ENCODE measurements at places on chromosomes 13 and 19.
A peak's percentile ranks its signal among the peaks of the same experiment; 100 is the strongest.

DNA sequence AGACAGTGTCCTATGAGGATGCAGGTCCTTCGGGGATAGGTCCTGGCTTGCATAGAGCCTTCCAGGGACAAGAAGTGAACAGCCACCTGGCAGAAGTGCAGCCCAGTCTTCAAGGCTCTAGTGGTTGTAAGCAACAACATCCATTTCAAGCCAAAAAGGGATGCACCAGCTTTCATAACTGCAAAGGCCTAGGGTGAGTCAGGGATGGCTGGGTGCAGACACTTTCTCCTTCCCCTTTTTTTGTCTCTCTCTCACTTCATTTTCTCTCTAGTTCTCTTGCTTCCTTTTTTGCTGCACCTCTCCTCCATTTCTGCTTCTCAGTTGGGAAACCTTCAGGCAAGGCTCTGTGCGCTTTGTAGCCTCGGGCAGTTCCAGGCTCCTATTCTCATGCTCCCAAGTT lies 196.2 kb upstream of the ZNF536 start:
- no peak for DNase-seq

DNA sequence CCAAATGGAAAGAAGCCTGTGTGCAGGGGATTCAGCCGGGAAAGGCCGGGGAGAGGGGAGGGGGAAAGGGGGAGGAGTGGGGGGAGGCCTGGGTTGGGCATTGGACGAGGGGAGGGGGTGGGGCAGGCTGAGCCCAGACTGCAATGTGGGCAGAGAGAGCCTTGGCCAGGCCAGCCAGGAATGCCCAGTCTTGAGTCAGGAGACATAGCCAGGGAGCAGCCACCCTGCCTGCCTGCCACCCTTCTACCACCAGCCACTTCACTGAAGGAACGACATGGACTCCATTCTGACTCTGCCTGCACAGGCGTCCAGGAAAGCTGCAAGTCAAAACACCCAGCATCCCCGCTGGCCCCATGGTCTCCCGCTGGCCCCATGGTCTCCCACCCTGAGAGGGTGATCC lies 498 bp downstream of the PROZ start:
- no peak for DNase-seq

DNA sequence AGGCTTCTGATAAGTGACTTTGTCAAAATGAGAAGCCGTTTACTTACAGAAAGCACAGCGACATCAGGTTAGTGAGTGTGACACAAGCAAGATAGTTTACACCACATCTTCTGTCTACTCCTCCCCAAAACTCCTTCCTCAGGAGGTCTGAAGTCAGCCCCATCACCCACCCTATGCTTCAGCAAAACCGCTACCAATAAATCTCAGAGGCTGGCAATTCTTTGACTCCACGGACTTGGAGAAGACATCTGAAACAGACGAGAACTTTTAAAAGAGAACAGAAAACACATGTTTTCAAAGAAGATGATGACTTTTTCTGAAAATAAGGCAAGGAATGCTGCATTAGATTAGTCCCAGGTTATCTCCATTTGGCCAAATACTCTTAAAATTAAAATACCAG lies 261.1 kb downstream of the TBC1D4 start:
- DNase-seq, result no peak

- DNase-seq, result no peak
These were observed 225.5 kb upstream of the KLHL1 start for GRCh38 chr13:70333752-70334151.

- DNase-seq, result no peak
These were observed 124.7 kb upstream of the RNF113B start for GRCh38 chr13:98301721-98302120.

- DNase-seq, result no peak
These were observed 4.3 kb upstream of the PGPEP1 start for GRCh38 chr19:18336121-18336520.

GRCh38 chr13:40490086-40490758 lies 176.2 kb downstream of the FOXO1 start:
- DNase-seq, result peak; percentile 21

- no peak for DNase-seq
These were observed 67.3 kb upstream of the SLC10A2 start for GRCh38 chr13:103133556-103133955.

GRCh38 chr19:42250183-42250665 lies 4.7 kb downstream of the ERF start:
- DNase-seq, result no peak

GRCh38 chr13:91630946-91631345 lies 232.5 kb downstream of the GPC5 start:
- DNase-seq, result no peak

DNA sequence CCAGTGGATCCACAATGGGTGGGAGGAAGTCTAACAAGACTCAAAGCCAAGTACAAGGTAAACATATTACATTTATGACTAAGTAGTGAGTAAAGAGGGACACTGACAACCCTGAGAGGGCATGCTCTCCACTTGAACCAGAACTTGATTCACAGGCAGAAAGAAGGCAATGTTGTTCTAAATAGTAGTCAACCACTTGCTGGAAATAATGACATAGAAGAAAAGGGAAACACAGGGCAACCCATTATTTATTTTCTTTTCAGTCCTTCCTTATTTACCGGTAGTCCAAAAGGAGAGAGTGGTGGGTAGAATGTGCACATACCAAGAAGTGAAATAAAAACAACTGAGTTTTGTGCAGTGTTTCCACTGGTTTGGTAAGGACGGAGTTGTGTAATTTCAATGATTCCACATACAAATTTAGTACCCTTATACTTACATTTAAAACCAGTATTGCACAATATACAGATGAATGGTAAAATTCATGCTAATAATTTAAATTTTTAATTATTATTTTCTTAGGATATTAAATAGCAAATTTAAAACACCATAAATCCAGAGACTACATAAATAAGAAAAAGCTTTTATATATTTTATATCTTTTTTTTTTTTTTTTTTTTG lies 65.9 kb downstream of the ENOX1 start:
- no peak for DNase-seq

DNA sequence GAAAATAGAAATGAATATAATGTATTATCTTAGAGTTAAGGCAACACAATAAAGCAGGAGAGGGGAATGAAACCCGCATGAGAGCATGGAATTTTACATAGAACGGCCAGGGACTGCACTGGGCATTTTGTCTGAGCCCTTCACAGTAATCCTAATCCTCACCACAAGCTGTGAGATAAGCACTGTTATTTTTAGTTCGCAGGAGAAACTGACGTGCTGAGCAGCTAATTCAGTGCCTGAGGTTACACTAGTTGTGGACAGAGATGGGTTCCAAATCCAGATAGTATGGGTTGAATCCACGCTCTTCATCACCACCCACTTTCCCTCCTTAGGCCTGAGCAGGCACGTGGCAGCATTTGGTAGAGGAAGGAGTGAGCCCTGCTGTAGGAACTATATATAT lies 24.8 kb upstream of the ZNF527 start:
- DNase-seq, result no peak

DNA sequence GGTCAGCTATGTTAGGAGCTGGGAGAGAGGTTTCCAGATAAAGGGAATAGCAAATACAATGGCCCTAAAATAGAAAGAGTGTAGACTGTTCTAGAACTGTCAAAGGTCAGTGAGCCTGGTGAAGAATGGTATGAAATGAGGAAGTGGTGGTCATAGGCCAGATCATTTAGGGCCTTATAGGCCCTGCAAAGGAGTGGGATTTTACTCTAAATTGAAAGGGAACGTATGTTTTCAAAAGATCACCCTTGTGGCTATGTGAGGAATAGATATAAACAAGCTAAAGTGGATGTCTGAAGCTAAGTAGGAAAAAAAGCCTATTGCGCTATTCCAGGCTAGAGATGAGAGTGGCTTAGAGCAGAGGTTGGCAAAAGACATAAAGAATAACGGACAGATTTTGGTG lies 70.7 kb upstream of the TDRD3 start:
- no peak for DNase-seq

DNA sequence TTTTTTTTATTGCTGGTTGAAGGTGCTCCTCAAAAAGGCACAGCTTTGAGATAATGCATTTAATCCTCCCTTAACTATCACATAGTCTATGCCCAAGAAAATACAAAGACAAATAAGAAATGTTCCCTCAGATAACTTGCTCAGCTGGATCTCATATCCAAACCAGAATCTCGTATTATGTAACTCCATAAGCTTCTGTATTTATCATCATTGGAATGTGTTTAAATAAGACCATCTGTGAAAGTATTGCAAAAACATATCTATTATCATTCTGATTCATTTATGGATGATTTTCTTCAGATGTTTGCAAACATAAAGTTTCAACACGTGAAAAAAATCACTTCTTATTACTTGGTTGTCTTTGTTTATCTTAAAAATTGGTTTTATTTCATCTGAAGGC lies 190.9 kb downstream of the IRS2 start:
- no peak for DNase-seq

DNA sequence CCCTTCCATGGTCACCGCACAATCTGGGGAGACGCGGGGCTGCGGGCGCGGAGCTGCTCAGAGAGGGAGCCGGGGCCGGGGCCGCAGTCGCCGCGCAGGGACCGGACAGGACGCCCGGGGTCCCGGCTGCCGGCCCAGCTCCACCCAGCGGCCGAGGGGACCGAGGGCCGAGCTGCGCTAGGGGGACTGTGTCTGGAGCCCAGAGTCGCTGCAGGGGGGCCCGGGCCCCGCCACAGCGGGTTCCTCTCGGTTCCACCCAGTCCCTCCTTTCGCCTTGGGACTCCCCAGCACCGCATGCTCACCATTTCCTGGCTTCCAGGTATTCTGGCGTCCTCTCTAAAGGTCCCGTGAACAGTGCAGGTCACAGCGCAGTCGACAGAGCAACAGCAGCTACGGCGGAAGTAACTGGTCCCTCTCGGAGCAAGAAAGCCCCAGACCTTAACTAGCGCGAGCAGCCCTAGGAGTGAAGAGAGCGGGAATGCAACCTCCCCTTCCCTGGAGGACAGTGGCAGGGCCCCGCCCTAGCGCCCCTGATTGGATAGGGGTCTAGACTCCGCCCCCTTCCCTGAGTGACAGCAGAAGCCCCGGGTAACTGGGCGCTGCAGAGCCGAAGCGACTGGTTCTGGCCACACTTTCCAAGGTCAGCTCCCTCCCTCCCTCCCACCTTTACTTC lies at the start of gene ZNF878:
ZNF878 (minus strand) TSS at position 465 of the 673 bp plus-strand sequence; CDS start at position 305, 160 bp downstream.
- DNase-seq, result no peak

GRCh38 chr19:14407605-14408484 lies 11.3 kb downstream of the DDX39A start:
- DNase-seq, result no peak

DNA sequence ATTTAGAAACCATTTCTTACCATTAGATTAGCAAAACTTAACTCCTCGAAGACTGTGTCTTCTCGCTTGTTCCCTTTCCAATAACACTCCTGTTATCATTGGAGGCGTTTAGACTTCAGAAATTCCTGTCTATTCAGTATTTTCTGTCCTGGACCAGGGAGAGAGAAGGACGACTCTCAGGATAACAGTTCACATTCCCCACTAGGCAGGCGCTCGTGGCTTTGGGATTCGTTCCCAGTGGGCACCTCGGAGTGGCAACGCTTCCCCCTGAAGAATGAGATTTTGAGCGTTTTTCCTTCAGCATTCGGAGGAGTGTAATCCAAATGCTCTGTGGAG lies 429 bp upstream of the ZNF225 start:
- no peak for DNase-seq

GRCh38 chr13:108760129-108760528 lies 130.7 kb downstream of the MYO16 start:
- no peak for DNase-seq

GRCh38 chr13:106916329-106916976 lies 348.5 kb upstream of the ARGLU1 start:
- no peak for DNase-seq

DNA sequence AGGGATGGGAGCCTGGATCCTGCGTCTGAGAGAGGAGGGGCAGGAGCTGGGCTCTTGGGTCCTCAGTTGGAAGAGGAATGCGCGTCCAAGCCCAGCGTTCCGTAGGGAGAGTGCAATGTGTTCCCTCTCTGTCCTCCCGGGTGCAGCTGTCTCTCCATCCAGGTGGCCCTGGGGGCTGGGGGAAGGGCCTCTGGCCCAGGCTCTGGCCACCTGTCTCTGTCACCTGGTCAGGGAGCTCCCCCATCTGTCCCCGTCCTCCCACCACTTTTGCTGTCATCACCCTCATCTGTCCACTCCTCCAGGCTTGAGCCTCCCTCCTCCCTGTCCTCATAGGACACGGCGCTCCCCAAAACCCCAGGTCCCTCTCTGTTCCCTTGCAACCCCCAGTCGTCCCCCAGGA lies 3.7 kb upstream of the SBK2 start:
- DNase-seq, result no peak

DNA sequence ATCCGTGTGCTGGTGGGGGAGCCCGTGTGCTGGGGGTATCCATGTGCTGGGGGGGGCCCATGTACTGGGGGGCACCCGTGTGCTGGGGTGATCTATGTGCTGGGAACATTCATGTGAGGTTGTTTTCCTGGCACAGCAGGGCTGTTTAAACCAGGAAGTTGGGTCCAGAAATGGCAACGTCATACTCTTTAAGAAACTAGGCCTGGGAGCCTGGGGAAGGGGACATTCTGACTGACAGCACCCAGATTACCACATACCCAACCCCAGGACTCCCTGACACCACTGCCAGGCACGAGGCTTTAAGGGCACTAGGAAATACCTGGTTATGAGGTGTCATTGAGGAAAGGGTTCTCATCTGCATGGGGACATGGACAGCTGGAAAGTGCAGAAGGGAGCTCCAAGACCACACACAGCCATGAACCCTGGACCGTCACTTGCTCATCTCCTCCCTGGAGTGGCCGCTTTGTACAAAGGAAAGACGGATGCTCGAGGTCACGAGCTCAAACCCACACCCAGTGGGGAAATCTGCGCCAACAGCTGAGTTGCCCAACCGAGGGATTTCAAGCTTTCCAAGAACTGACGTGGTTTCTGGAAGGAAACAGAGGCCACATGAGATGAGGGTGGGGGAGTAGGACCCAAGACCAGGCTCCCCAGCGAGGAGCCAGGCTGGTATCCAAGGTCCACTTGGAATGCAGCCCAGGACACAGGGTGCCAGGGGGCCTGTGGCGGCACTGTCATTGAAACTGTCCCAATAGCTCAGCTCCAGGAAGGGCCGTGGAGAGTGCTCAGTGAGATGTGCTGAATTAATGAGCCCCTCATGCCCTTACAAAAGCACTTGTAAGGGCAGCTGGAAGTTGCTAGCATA lies 40.9 kb downstream of the RAB20 start:
- DNase-seq, result no peak

DNA sequence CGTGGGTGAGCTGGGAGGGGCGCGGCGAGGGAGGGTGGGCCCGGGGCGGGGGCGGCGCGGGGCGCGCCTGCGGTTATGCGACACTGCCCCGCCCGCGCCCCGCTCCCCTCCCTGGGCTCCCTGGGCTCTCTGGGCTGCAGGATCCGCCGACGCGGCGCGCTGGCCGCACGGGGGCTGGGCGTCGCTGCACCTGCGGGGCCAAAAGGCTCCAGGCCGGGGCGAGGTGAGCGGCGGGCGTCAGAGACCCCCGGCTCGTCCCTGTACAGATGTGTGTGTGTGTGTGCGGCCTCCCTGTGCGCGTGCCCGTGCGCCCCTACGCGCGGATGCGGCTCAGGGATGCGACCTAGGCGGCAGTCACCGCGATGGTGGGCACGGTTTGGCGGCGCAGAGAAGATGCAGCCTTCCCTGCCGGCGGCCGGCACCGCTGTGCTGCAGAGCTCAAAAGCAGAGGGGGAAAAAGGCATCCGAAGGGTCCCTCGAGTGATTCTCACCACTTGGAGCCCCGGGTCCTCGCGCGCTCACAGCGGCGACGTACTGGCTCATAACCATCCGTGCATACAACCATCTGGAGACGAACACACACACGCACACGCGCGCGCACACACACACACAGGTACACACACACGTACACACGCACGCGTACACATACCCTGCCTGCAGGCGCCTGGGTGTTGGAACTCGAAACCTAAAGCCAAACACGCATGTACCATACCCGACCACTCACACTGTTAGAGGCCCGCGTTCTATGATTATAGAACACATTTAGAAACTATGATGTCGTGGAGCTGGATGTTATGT lies 709 bp downstream of the ATP8A2 start:
- no peak for DNase-seq

- no peak for DNase-seq
These were observed 250.3 kb upstream of the HTR2A start for GRCh38 chr13:47146991-47147811.
